Head of caudate nucleus (tissue), 42 donors: ENCODE measurements at places on chromosomes 12 and 14.

GRCh38 chr12:67807814-67808213 lies 159.3 kb downstream of the DYRK2 start:
- DNase-seq: no peak

GRCh38 chr14:64724578-64724930 lies 20.3 kb downstream of the PLEKHG3 start:
- no peak for DNase-seq

GRCh38 chr12:129373746-129374145 lies 520.5 kb downstream of the GLT1D1 start:
- DNase-seq: no peak

- DNase-seq: no peak
Observed at GRCh38 chr14:59267046-59267445, 78.6 kb downstream of the DAAM1 start.

GRCh38 chr12:132329036-132329719 lies at the start of gene GALNT9:
Gene GALNT9 (minus strand): TSS chr12:132329589. CDS start chr12:132329203, 386 bp downstream.
- DNase-seq: no peak

- DNase-seq: no peak
Observed at GRCh38 chr14:39492267-39492666, 60.0 kb upstream of the FBXO33 start.

GRCh38 chr12:96063046-96063445 lies 27.7 kb upstream of the LTA4H start:
- no peak for DNase-seq

GRCh38 chr14:106605548-106606448 lies 1079.4 kb downstream of the TMEM121 start:
- DNase-seq: no peak
